ENCODE measurements at places on chromosomes 12 and 14. TPM values are rescaled to one million over a fixed set of nuclear protein-coding genes. Genes with fewer than 3 reads are reported as not detected.

The SLC25A47 gene
- polyA plus RNA-seq, result 1.1 TPM

The ADGRD1 gene
- not detected for polyA plus RNA-seq

The CBLN3 gene
- not detected for polyA plus RNA-seq

The GZMH gene
- polyA plus RNA-seq, result not detected

The CYP27B1 gene
- polyA plus RNA-seq, result 1.7 TPM

The CCDC177 gene
- polyA plus RNA-seq, result not detected

The RBP5 gene
- polyA plus RNA-seq, result 10.5 TPM

The NTF3 gene
- polyA plus RNA-seq, result 2.2 TPM

The CAPZA3 gene
- not detected for polyA plus RNA-seq

The KRT75 gene
- polyA plus RNA-seq, result 0.01 TPM

The MUCL1 gene
- polyA plus RNA-seq, result not detected

The JAG2 gene
- 2.0 TPM for polyA plus RNA-seq

The IFNG-AS1 gene
- polyA plus RNA-seq, result not detected

The CAND1 gene
- polyA plus RNA-seq, result 18.6 TPM

The AQP5 gene
- polyA plus RNA-seq, result not detected

The PROX2 gene
- not detected for polyA plus RNA-seq

The SIVA1 gene
- polyA plus RNA-seq, result 91.9 TPM

The ZC2HC1C gene
- polyA plus RNA-seq, result 15.9 TPM

The CMAS gene
- 90.4 TPM for polyA plus RNA-seq

The PRKD1 gene
- polyA plus RNA-seq, result 2.1 TPM

The TAS2R9 gene
- polyA plus RNA-seq, result not detected

The KSR2 gene
- 0.33 TPM for polyA plus RNA-seq

The SRRM4 gene
- 0.21 TPM for polyA plus RNA-seq

The LMNTD1 gene
- polyA plus RNA-seq, result not detected

The RASSF8 gene
- polyA plus RNA-seq, result 6.0 TPM

The CELA1 gene
- polyA plus RNA-seq, result 0.09 TPM

The TMPRSS12 gene
- polyA plus RNA-seq, result not detected

The CLEC14A gene
- polyA plus RNA-seq, result 1.9 TPM

The ATP5MC2 gene
- polyA plus RNA-seq, result 621 TPM

The ASIC1 gene
- 0.81 TPM for polyA plus RNA-seq

The CCDC60 gene
- polyA plus RNA-seq, result not detected

The PKP2 gene
- polyA plus RNA-seq, result 34.7 TPM
